ENCODE measurements at places on chromosomes 2 and 18.

DNA sequence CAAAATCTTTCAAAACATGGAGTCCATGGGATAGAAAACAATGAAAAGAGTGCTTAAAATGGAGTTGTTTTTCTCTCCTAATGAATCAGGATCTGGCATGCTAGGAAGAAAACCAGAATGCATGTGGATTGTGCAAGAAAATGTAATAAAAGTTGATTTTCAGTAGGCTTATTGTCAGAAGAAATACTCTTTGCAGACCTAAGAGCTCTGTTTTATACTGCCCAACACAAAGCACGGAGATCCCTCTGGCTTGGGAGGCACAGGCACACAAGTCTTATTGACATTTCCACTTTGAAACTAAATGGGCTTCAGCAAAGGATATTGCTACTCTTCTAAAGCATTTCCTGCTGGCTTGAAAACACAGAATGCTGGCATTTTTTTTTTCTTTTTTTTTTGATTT is 15.5 kb upstream of the DAPL1 start:
- no peak for DNase-seq

DNA sequence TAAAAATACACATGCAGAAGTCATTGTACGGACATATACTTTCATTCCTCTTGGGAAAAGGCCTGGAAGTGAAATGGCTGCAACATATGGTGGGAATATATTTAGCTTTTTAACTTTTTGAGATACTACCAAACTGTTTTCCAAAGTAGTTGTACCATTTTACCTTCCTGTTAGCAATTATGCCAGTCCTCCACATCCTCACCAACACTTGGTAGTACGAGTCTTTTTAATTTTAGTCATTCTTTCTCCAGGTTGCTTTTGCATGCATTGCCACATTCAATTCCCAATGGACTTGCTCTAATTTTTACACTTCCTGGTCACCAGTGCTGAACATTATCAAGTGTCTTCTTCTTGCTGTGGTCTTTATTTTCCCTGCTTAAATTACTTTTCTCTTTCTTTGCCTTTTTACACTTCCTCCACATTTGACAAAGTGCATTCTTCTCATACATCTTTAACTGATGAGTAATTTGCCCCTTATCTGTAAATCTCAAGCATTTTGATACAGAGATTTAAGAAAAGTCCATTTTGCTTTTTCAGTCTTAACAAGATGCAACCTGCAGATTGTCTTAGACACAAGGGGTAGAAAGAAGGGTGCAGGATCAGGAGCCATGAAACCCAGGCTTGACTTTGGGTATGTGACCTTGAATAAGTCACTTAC is 14.5 kb downstream of the VIT start:
- DNase-seq: no peak

- DNase-seq: no peak
Observed at GRCh38 chr2:241009191-241009590, 10.8 kb downstream of the SNED1 start.

GRCh38 chr2:168751104-168751740 is 51.2 kb upstream of the NOSTRIN start:
- DNase-seq: no peak

DNA sequence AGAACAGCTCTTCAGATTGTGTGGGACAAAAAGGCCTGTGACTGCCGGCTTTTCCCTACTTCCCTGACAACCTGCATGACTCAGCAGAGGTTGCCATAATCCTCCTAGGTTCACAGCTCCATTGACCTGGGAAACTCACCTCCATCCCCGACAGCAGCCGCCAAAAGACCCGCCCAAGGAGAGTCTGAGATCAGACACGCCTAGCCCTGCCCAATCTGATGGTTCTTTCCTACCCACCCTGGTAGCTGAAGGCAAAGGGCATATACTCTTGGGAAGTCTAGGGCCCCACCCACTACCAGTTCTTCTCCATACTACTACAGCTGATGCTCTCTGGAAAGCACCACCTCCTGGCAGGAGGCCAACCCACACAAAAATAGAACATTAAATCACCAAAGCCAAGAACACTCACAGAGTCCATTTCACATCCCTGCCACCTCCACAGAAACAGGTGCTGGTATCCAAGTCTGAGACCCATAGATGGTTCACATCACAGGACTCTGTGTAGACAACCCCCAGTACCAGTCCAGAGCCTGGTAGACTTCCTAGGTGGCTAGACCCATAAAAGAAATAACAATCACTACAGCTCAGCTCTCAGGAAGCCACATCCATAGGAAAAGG is 140.6 kb downstream of the NETO1 start:
- no peak for DNase-seq

DNA sequence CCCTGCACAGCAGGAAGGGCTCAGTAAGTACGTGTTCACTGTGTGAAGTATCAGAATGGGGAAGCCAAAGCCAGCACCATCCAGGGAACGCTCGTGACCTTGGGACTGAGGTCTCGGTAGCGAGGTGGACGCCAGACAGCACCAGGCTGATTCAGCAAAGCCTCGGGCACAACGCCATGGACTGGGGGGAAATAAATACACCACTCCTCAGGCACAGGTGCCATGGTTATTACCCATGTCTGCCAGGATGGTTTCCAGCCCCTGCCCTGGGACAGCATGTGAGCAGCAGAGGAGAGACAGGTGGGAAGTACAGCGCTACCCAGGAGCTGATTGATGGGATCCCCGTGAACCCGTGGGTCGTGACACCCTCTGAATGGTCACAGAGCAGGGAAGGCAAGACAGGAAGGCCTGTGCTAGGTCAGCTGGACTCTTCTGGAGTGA is 53.0 kb downstream of the REEP1 start:
- DNase-seq: no peak

- DNase-seq: no peak
Observed at GRCh38 chr2:182695776-182696175, 20.3 kb upstream of the DNAJC10 start.

DNA sequence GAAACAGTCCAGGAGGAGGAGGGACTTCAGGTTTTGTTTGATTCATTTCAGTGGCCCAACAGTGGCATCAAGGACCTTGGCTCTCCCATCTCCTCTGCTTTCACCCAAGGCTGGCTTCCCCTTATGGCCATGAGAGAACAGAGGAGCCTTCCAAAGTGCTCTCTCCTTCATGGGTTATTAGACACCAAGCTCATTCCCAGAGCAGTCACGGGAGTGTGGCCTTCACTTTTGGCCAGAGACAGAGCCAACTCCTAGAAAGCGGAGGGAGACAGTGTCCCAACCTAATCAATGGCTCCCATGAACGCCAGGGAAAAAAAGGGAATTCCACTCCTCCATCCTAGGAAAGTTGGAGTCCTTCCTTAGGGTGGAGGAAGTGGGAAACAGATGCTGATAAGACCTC is 871 bp upstream of the DUSP28 start:
- no peak for DNase-seq
